ENCODE measurements at places on chromosomes 11 and 22. TPM values are rescaled to one million over a fixed set of nuclear protein-coding genes. Genes with fewer than 3 reads are reported as not detected.

The UBQLN3 gene
- total RNA-seq, result not detected

The RFPL2 gene
- not detected for total RNA-seq

The SCGB1D2 gene
- not detected for total RNA-seq

The LRRC4C gene
- total RNA-seq, result not detected

The TMEM191B gene
- not detected for total RNA-seq

The SESN3 gene
- 0.66 TPM for total RNA-seq

The GRIA4 gene
- total RNA-seq, result not detected

The TESMIN gene
- 6.7 TPM for total RNA-seq

The TMEM134 gene
- total RNA-seq, result 61.1 TPM

All from SJSA1 (cell line).